ENCODE measurements at places on chromosomes 16 and 17. TPM values are rescaled to one million over a fixed set of nuclear protein-coding genes. Genes with fewer than 3 reads are reported as not detected.

GRCh38 chr17:35185849-35186248 lies 8.3 kb downstream of the SLC35G3 start:
- DNase-seq, result no peak

Gene UTP4
- total RNA-seq, result 45.9 TPM

DNA sequence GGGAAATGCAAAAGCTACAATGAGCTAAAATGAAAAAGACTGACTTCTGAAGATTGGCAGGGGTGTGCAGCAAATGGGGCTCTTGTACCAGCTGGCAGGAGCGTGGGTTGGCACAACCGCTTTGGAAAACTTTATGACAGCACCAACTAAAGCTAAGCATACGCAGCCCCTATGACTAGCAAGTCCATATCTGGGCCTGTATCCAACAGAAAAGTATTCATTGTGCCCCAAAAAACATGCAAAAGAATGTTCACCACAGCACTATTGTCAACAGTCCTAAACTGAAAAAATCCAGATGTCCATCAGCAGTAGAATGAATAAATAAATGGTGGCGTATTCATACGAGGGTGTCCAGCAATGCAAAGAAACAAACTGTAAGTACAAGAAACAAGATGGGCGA lies 22.6 kb upstream of the ITGA3 start:
- peak; percentile 86 for DNase-seq

DNA sequence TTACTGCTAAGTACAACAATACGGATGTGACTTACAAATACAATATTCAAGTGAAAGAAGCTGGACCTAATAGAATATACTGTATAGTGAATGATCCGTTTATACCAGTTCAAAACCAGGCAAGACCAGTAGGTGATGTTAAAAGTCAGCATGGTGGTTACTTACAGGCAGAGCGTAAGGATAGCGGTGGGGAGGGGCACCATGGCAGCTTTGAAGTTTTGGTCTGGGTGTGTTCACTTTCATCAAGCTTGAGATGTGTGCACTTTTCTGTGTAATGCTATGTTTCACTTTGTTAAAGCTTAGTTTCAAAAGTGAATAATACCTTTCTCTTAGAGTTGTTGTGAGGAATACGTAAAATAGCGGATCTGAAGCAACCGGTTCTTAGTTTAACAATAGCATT lies 16.5 kb upstream of the SLC35G3 start:
- DNase-seq, result no peak

DNA sequence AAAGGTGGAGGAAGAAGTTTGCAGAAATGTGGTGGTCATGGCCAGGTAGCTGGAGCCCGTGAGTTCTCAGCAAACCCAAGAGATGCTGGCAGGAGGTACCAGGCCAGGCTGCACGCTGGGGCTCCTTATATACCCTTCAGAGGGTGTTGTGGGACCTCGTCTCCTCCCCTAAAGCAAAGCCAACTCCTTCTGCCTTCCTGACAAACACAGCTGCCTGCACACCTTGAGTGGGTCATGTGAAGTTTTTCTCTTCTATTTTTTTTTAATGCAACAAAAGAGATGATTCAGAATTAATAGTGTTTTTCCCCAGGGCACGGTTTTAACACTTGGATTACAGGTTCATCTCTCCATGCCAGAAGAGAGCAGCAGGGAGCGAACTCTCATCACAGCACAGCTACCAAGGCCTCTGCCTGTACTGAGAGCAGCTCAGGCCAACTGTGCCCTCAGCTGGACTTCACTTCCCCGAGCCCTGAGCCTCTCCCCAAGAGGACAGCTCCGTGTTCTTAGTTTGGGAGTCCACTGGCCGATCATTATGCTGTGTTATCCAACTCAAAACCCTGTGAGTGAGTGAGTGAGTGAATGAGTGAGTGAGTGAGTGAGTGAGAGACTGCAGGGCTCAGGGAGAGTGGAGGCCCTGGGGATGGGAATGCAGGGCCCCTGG lies at the start of gene KRT15:
TSS of gene KRT15 (minus strand) at position 102 of the 661 bp plus-strand sequence. CDS start at position 39, 63 bp downstream.
- DNase-seq, result no peak

- DNase-seq, result no peak
Measured at GRCh38 chr17:50363217-50364060, 9.5 kb downstream of the MRPL27 start.

Gene EPN3
- 0.85 TPM for total RNA-seq

- no peak for DNase-seq
Measured at GRCh38 chr17:34723875-34724274, 144.5 kb downstream of the TMEM132E start.

Gene VAT1L
- 12.6 TPM for total RNA-seq

- DNase-seq, result no peak
Measured at GRCh38 chr17:77531002-77531401, 390.2 kb downstream of the SEC14L1 start.

Measured in ascending aorta (tissue), 2 donors.